T-helper 2 cell treated with Interferon-gamma antibody and Interleukin-4, amounts not matched to agents 5 μg/mL and 100 μg/mL, for 36 hours (primary cell): ENCODE measurements at places on chromosomes 3 and 15.

DNA sequence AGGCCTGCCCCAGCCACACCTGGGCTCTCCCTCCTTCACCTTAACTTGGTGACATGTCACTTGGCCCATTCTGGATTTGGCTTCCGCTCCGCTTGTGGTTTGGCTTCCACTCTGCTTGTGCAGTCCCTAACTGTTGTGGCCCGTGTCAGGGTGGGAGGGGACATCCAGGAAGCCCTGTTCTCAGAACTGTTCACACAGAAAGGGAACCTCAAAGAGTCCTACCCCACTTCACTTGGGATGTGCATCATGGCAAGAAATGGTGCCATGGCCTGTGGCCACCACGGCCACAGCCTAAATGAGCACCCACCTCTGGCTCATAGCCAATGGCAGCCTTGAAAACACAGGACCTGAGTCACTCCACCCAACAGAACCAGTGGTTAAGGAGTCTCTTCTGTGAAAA, 63.4 kb downstream of the CYP19A1 start:
- peak; percentile 46 for DNase-seq

DNA sequence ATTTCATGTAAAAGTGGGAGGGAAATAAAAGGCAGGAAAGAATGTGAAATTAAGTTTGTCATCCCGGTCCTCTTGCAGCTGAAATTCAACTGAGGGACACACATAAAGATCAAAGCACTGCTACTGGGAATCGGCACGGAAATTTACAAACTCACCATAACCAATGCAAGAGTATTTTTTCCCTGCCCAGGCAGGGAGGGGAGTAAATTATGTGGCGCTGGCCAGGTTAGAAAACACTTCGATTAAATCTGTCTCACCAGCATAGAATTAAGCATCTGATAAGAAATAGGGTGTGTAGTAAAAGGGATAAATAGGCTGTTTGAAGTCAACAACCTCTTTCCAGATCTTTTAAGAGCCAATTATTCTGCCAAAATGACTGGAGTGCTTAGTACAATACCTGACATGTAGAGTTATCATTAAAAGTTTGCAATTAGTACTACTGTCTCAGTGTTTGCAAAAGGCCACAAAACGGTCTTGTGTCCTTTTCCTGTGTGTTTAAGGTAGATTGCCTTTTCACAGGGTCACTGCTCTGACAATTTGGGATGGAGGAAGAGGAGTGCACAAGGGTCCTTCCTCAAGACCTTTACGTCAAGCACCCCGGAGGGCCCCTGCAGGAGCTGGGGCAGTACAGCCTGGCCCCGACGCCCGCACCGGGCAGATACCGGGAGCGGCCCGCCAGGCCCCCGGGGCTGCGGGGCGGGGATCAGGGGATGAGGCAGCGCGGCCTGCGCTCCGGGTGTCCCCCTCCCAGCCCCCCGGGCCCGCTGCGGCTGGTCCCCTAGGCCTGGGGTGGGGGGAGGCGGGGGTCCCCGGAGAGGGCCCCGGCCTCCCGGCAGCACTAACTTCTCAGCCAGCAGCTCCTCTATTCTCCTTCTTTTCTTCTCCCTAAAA, 651 bp downstream of the UBA3 start:
- DNase-seq: no peak

DNA sequence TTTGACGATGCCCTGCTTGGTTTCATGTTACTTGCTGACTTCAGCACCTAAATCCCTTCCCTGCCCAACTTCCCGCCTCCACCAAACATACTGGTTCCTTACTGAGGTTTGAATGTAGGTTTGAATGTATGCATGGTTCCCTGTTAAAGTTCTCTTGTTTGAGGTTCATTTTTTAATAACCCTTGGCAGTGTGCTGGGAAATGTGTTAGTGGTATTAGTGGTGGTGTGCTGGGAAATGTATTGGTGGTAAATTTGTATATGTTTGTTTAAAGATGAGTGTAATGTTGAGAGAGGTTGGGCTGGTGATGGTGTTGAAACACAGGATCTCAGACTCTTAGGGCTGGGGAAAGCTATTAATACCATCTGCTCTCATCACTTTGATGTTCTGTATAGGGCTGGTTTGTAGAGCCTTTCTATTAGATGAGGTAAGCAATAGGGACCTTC, 392.7 kb downstream of the PTPRG start:
- no peak for DNase-seq

DNA sequence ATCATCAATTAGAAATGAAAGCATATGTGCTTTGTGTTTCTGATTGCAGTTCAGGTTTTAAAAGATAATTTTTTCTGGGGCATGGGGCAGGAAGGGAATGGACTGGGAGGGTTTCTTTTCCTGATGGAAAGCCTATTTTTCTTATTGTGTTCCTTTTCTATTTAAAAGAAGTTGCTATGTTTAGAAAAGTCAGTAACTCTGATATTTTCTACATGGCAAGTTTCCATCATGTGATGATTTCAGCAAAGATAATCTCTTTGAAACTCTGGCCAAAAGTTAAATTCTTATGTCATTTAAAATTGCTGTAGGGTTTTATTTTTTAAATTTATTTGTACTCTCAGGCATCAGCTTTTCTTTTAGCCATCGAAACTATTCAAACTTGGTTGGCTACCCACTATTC, 601.2 kb downstream of the FOXP1 start:
- DNase-seq: no peak

GRCh38 chr3:89320186-89320585, 212.8 kb downstream of the EPHA3 start:
- no peak for DNase-seq

GRCh38 chr3:189307963-189308362, 136.2 kb downstream of the TPRG1 start:
- peak; percentile 70 for DNase-seq
